Spinal cord (tissue), 10 donors: ENCODE measurements at places on chromosomes 6 and 20. TPM values are rescaled to one million over a fixed set of nuclear protein-coding genes. Genes with fewer than 3 reads are reported as not detected.

GRCh38 chr20:23212464-23212995 is 126.4 kb upstream of the CD93 start:
- no peak overlapping the region for H3K4me3 ChIP-seq
- H3K27ac ChIP-seq, result no peak overlapping the region

DNA sequence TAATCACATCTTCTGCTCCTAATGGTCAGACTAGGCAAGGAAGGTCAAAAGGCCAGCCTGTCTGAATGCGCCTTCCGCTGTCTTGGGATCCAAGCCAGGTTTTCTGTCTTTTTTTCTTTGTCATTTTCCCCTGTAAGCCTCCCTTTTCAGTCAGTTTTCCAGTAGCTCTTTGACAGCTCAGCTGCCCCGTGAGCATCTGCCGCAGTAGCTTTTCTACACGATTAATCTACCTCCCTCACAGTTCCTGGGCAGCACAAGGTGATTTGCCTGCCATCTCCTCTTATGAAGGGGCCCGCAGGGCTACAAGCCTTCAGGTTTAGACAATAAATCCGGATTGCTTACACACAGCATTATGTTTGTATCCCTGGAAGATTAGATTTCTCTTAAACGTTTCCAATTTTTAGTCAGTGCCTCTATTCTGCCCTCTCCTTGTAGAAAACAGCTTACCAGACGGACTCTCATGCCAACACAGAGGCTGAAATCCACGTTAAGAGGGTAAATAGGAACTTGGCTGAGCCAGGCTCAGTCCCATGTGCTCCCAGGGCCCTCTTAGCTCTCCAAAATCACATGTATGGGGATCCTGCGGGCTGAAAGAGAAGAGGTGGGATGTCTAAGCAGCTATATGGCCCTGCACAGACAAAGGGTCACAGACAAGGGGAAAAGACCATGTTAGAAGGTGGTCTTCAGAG is 77.2 kb downstream of the LY86 start:
- H3K27ac ChIP-seq, result no peak overlapping the region
- no peak overlapping the region for H3K4me3 ChIP-seq
- H3K27me3 ChIP-seq, result no peaks in the 10 kb centered on the region
- peaks cover 13% of the 10 kb centered on the region for H3K4me1 ChIP-seq
- no peak for DNase-seq

DNA sequence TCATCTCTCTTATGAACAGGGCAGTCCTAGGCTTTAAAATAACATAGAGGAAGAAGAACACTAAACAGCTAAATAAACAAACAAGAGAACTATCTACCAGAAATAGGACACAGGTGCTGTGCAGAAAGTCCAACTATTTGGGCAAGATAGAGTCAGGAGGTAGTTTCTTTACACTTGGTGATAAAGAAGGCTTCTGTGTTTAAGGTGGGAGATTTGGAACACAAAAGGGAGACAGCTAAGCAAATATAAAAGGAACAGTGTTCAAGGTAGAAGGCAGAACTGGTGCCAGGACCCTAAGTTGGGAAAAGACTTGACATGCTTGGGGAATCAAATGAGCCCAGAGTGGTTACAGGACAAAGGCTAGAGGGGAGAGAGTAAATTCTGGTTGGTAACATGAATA is 110.5 kb downstream of the MANEA start:
- H3K27ac ChIP-seq, result no peak overlapping the region
- H3K27me3 ChIP-seq, result no peaks in the 10 kb centered on the region
- no peak overlapping the region for H3K4me3 ChIP-seq
- no peaks in the 10 kb centered on the region for H3K36me3 ChIP-seq

- H3K27me3 ChIP-seq, result no peaks in the 10 kb centered on the region
- H3K4me1 ChIP-seq, result no peaks in the 10 kb centered on the region
- H3K36me3 ChIP-seq, result no peaks in the 10 kb centered on the region
- peak; percentile 82 for DNase-seq
- H3K27ac ChIP-seq, result no peak overlapping the region
- H3K4me3 ChIP-seq, result no peak overlapping the region
Observed at GRCh38 chr6:133553652-133554051, 312.5 kb downstream of the EYA4 start.

DNA sequence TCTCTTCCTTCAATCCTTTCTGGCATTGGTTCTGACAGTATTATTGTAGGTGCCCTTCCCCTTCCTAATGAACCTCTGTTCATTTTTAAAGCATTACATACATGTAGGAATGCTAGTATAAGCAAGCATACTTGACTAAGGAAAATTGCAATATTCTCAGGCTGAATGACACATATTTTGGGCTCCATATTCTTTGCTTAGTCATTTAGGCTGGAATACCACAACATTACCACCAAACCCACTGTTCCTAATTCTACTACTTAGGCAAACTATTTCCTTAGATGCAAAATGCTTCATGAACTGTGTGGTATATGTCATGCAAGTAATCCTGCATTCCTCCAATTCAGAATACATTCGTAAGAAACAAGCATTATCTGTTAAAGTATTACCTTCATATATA is 113.9 kb downstream of the PRDM1 start:
- H3K27me3 ChIP-seq, result no peaks in the 10 kb centered on the region
- H3K4me3 ChIP-seq, result no peak overlapping the region
- no peaks in the 10 kb centered on the region for H3K4me1 ChIP-seq

DNA sequence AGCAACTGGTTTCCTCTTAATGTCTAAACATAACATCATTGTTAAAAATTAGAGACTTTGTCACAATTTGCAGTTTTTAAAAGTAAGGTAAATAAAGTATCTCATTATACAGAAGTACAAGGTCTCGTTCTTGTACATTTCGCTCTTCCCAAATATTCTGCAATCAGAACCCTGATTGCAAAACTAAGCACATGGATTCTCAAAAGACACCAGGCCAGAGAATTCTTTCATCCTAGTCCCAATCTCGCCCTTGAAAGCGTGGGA is 355 bp upstream of the AKAP7 start:
- peak overlapping the region; percentile 62 for H3K4me3 ChIP-seq
- H3K27ac ChIP-seq, result peak overlapping the region; percentile 93
- H3K27me3 ChIP-seq, result no peaks in the 10 kb centered on the region
- DNase-seq, result no peak
- H3K4me1 ChIP-seq, result peaks cover 14% of the 10 kb centered on the region

DNA sequence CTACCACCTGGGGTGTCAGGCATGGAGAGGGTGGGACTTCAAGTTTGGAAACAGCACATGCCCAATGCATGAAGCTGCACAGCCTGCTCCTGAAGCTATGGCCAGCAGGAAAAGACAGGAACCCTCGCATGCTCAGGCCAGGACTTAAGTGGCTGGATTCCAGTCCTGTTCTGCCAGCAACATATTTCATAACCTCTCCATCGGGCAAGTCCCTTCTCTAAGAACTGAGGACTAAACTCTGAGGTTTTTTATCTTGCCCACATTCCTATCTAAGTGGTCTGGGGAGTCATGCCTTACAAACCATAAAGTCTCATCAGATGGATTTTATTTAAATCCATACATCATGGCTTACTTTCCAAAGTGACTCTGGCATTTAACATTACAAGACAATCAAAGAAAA is 27.5 kb upstream of the AGPAT4 start:
- H3K36me3 ChIP-seq, result no peaks in the 10 kb centered on the region
- DNase-seq, result no peak
- H3K4me3 ChIP-seq, result no peak overlapping the region
- no peaks in the 10 kb centered on the region for H3K27me3 ChIP-seq
- no peaks in the 10 kb centered on the region for H3K4me1 ChIP-seq

GRCh38 chr6:36624461-36625157 is 30.4 kb downstream of the SRSF3 start:
- H3K4me3 ChIP-seq, result no peak overlapping the region
- H3K27me3 ChIP-seq, result no peaks in the 10 kb centered on the region
- H3K36me3 ChIP-seq, result no peaks in the 10 kb centered on the region

DNA sequence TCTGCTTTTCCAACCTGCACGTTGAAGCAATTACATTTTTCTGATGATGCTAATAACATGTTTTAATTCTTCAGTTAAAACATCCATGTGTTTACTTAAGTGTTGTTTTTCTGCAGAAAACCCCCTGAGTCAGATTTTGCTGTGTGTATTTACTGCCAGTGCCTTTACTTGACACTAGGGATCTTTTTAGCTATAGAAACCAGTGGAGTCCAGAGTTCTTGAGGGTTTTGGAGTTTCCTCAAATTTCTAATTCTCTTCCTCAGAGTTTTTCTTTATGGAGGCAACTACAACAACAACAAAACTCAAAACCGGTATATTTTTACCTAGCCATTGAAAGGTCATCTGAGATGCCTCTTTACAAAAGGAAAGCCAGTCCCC is 168.4 kb downstream of the JARID2 start:
- peak overlapping the region; percentile 11 for H3K27ac ChIP-seq
- no peak overlapping the region for H3K4me3 ChIP-seq
- no peak for DNase-seq
- H3K4me1 ChIP-seq, result no peaks in the 10 kb centered on the region
- no peaks in the 10 kb centered on the region for H3K27me3 ChIP-seq

GRCh38 chr20:57977141-57977540 is 251.3 kb downstream of the ANKRD60 start:
- H3K4me3 ChIP-seq, result no peak overlapping the region
- DNase-seq, result no peak
- no peaks in the 10 kb centered on the region for H3K36me3 ChIP-seq
- peaks cover 20% of the 10 kb centered on the region for H3K4me1 ChIP-seq

GRCh38 chr6:130282234-130282995 is 59.7 kb upstream of the SAMD3 start:
- no peak for DNase-seq
- H3K27ac ChIP-seq, result no peak overlapping the region
- H3K4me3 ChIP-seq, result no peak overlapping the region

The ELOVL2 gene
- total RNA-seq, result 31.8 TPM

The NKAIN2 gene
- 16.3 TPM for total RNA-seq

The HLA-DPA1 gene
- total RNA-seq, result 23.1 TPM

The SOBP gene
- 24.0 TPM for total RNA-seq
